ENCODE measurements at places on chromosomes 4 and X.

DNA sequence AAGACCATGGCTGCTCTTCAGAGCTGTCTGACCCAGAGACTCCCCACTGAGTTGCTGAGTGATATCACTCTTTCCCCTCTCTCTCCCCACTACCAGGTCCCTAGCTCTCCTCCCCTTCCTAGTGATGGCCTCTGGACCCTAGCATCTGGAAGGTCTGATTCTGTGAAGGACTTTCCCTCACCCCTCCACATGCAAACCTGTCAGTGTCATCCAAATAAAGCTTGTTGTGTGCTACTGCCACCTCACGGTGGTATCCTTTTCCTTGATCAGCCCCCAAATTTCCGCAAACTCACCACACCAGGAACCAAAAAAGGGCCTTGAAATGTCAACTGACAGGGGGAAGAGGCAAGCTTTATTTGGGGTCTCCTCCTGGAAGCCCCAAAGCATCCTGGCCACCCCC lies 500.2 kb downstream of the IDS start:
- no peak for DNase-seq

DNA sequence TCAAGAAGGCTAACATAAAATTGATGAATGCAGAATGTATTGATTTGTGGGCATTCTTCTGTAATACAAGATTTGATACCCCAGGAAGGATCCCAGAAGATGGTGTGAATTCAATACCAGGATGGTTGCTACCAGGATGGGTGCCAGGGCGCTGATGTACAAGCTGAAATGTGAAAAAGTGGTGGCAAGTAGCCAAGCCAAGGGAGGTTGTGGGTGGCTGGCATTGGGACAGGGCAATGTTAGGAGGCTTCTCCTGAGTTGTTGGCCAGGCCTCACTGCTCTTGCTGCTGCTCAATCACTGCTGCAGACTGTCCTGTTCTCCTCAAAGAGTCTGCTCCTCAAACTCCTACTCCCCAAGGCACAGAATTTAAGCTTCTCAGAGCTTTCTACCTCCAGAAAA lies 77.1 kb downstream of the RBM46 start:
- DNase-seq: no peak

DNA sequence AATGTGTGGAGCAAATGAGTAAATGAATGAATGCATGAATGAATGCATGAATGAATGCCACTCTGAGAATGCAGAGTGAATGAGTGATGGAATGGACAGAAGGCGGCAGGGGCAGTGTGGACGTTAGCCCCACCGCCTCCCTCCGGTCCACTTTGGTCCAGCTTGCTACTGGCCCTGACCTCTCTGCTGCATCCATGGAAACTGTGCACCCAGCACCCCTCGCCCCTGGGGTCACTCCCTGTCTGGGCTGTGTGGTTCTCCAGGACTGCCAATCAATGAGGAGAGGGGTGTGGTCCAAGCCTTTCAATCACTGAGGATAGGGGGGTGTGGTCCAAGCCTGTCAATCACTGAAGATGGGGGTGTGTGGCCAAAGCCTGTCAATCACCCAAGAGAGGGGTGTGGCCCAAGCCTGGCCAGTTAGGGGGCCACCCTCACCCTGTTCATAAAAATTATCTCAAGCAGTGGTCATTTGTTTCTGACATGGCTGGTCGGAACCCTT lies 39.2 kb upstream of the ASMTL start:
- peak; percentile 97 for DNase-seq

DNA sequence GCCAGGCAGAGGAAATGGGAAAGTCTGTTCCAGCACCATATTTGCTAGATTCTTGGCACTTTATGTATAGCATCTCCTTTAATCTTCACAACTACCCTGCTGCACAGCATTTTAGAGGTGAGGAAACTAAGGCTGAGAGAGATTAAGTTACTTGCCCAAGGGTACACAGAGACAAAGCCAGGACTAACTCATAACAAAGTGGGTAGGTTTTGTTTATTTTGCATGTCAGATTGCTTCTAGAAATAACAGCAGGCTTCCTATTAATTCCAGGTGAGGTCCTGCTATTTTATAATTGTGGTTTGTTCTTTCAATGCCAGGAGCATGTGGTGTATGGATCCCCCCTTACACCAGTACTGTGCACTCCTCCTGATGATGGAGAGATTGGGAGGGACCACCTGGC lies 15.0 kb downstream of the TCEANC start:
- DNase-seq: no peak

DNA sequence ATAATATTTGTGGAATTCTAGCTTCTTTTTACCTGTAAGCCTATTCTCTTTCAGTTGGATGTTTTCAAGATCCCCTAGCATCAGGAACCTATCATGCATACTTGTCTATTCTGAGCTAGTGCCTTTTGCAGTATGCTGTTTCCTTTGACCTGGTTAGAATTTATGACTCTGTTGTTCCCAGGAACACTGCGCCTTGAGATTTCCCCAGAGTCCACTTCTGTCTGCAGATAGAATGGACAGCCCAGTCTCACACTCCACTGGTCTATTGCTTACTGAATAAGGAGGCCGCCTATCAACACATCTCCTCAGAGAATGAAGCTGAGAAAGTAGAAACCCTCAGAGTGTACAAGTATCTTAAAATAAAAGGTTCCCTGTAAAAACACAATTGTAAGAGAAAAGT lies 465.1 kb upstream of the GALNTL6 start:
- no peak for DNase-seq

- peak; percentile 82 for DNase-seq
These were observed 5.6 kb upstream of the ADD1 start for GRCh38 chr4:2837904-2838496.

- DNase-seq: peak; percentile 35
These were observed 144.1 kb downstream of the SLC7A11 start for GRCh38 chr4:138097912-138098600.

- DNase-seq: peak; percentile 26
These were observed 34.5 kb downstream of the RNF175 start for GRCh38 chr4:153725136-153725830.

DNA sequence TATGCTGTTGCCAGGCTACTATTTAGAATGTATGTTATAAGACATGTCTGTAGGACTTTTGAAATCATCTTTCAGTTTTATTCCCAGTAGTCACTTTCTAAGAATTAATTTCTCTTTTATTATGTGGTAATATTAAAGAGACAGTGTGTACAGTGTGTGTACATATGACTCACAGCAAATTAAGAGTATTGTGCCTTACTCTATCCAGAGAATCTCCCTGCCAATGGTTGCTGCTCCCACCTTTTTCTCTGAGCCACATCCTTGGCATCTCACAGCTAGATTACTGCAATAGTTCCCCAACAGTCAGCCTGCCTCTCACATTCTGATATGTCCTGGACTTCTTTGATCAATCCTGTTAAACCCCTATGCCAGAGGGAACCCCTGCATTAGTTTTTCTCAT lies 114.5 kb downstream of the ANXA5 start:
- no peak for DNase-seq

DNA sequence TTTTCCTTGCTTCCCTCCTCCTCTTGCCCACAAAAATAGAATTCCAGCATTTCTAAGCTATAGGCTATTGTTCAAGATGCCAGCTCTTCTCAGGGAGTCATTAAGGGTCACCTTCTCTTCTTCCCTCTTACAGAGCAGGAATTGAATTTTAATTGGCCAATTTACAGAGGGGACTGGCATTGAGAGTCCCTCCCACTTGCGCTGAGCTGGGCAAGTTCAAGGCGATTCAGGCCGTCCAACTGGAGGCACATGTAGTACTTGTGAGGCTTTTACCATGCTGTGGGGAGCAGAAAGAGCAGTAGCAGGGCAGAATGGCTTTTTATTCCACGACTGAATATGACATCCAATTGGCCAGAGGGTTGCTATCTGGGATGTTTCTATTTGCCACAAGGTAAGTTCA lies 181.9 kb downstream of the SOWAHB start:
- DNase-seq: no peak

- DNase-seq: no peak
These were observed 58.6 kb downstream of the GATB start for GRCh38 chr4:151702256-151702655.

- no peak for DNase-seq
These were observed 181.2 kb downstream of the ARHGAP10 start for GRCh38 chr4:147913137-147913536.

- no peak for DNase-seq
These were observed 97.6 kb upstream of the IRS4 start for GRCh38 chrX:108833993-108834392.

GRCh38 chrX:154458954-154459778 lies 1.1 kb downstream of the PLXNA3 start:
- peak; percentile 13 for DNase-seq

DNA sequence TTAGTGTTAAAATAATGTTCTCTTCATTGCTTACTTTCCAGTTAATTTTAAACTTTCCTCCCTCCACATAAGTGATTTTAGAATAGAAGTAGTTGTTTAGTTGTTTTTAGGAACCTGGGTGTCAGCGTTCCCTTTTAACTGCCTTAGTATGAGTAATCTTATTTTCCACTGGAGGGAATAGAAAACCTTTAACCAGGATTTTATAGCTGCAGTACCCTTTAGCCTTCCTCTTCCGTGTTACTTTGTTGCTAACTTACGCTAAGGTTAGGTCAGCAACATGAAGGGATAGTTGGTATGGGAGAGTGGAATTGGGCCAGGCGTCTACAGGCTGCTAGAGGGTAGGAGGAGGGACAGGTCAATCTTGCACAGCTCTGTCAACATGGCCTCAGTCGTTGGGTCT lies 31.5 kb downstream of the SMS start:
- DNase-seq: no peak

- DNase-seq: no peak
These were observed 34.2 kb upstream of the ZNF518B start for GRCh38 chr4:10491401-10491800.

DNA sequence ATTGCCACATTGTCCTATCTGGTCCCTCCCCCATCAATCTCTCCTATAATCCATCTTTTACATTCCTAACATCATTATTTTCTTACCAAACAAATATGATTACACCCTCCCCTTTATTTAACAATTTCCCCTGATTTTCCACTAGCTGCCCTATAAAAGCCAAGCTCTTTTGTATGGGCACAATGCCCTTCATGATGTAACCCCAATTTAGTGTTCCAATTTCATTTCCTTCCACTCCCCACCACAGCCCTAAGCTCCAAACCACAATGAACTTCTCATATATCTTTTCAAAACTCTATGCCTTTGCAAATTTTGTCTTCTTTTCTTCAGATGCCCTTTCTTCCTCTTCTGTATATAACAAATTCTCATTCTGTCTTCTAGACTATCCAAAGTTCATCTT lies 39.5 kb upstream of the PTPN13 start:
- DNase-seq: no peak

DNA sequence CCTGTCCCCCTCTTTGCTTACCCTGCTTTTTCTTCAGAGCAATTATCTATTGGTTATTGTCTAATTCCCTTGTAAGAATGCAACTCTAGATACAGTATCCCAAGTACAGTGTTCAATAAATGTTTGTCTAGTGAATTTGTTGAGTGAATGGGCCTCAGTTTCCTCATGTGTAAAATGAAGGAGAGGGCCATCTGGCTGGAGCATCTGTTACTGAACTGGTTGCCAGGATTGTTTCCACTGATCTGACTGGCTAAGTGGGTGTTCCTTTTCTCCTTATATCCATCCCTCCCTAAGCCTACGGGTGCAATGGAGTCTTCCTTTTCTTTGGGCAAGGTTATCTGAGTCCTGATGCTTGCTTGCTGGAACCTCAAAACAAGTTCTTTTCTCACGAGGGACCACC lies 185.2 kb upstream of the RPS6KA3 start:
- no peak for DNase-seq

GRCh38 chrX:17368002-17368401 lies 7.0 kb upstream of the NHS start:
- no peak for DNase-seq

DNA sequence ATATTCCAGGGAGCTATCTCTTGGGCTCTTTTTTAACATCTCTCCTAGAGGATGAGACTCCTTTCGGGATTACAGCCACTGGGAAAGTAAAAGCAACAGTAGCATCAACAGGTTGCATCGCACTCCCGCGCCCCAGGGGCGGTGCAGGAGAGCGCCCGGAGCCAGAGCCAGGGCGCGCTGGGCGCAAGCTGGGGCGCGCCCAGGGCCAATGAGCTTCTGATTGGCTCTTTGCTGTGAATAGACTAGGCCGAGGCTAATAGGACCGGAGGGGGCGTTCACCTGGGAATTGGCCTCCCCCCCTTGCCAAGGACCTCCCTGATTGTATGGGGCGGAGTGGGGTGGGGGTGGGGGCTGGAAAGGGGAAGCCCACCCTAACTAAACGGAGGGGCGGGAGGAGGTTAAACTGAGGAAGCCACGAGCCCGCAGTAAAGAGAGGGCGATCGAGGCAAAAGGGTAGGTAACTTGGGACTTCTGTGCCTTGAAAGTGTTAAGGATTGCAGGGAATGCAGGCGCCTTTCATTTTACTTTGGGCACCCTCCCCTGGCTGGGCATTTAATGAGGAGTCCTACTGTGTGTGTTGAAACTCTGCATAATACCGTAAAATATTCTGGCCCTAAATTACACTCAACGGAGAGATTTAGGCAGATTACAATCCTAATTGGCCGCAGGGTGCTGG lies 1.1 kb upstream of the ATOH1 start:
- DNase-seq: no peak

GRCh38 chrX:82775426-82775825 lies 732.7 kb upstream of the POU3F4 start:
- DNase-seq: no peak

- no peak for DNase-seq
These were observed 6.2 kb downstream of the GAK start for GRCh38 chr4:925771-926500.

GRCh38 chrX:97563531-97564133 lies 679.9 kb downstream of the RPA4 start:
- peak; percentile 52 for DNase-seq

DNA sequence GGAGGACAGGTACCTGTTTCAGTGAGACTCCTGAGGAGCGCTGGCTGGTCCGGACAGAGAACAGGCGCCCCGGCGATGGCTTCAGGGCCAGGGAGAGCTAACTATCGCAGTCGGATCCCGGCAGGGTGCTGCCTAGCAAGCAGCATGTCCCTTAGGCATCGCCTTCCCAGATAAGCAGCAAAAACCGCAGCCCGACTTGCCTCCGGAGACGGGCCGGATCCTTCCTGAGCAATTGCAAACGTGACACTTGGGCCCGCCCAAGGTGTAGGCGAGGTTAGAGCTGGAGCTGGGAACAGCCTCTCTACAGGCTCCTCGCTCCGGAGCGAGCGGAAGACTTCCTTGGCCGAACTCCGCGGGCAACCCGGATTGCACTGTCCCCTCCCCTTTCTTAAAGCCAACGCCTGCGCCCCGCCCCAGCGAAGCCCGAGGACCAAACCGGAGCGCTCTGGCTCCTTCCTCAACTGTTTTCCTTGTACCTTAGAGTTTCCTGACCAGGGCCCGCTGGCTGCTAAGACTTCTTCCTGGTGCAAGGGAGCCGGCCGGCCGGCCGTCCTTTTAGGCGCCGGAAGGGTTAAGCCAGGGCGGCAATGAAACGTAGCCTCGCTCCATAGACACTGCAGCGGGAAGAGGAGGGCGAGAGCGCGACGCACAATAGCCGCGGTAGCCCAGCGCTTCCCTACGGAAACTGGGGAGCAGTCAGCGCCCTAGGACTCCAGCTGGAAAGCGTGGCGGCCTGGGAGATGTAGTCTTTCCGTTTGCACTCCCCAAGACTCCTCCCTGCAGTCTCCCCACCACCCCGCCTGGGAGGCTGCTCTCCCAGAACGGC lies at the start of gene OPHN1:
TSS of gene OPHN1 (minus strand) at position 341 of the 826 bp plus-strand sequence. CDS start 475 bp downstream, outside the sequence.
- no peak for DNase-seq

GRCh38 chr4:138693526-138693925 lies 322.1 kb upstream of the NOCT start:
- no peak for DNase-seq

All from OCI-LY7 (cell line).